CD4-positive, alpha-beta T cell treated with Interleukin-15 for 1 hour (primary cell): ENCODE measurements at places on chromosomes 7 and 10.

DNA sequence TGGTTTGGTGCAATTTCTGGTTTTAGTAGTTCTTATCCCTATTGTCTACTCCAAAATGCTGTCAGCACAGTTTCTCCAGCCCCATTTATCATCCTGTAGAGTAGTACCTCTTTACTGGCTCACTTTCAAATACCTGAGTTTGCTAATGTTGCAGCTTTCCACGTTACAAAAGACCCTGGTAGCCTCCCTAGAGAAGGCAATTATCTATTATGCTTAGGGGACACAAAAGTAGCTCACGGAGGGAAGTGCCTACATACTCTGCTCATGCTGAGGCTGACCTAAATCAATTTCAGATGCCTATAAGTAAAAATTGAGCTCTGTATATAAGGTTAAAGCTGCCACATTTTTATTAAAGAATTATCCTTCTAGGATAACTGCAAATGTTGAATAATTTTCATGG is 603.6 kb downstream of the CNTNAP2 start:
- no peak for DNase-seq

DNA sequence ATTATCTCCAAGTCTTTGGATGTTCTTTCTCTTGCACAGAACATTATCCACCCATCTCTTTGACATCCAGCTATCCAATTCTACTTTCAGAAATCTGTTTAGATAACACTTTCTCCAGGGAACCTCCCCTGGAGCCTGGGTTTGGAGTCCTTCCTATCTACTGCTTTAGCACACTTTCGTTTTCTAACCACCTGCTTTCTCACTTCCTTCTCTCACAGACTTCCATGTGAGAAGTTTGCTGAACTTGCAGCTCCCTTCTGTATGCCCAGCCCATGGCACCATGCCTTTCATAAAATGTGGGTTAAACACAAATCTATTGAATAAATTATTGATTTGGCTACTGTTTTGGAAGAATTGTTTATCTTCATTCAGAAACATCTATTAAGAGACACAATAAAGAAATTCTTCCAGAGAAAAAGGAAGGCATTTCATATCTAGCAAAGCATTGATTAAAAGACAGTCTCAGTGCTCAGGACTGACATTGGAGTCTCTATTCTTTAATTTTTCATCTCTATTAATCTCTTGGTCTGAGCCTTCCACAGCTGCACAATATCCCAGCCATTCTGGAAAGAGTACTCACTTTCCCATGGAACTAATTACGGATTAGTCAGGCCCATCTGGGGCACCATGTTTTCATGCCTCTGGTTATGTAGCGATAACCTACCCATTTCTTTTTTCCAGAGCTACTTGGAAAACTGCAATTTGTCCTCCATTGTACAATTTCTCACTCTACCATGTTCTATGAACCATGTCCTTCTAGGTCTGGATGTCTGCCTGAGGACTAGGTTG is 1077.3 kb downstream of the SORCS3 start:
- DNase-seq = no peak

GRCh38 chr7:101667920-101668319 is 38.8 kb upstream of the MYL10 start:
- no peak for DNase-seq

- no peak for DNase-seq
Measured at GRCh38 chr10:76628801-76629200, 1008.8 kb downstream of the KCNMA1 start.

- DNase-seq = no peak
Measured at GRCh38 chr7:28988810-28989209, 30.7 kb upstream of the TRIL start.
